ENCODE measurements at places on chromosomes 3 and 15.

DNA sequence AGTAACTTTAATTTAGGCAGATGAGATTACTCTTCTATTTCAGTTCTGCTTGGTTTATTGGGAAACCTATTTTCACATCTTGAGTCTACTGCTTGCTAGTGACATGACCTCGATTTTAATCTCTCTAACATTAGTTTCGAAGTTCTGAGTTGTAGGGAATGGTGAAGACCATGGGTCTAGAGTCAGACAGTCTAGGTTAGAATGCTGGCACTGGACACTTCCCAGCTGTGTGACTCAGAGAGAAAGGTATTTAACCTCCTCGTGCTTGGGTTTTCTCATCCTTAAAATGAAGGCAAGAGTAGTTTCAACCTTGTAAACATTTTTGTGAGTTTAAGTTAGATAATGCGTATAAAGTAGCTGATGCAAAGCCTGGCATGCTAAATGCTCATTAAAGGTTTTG lies 422.1 kb downstream of the GRM7 start:
- no peak for DNase-seq

- DNase-seq, result no peak
Measured at GRCh38 chr3:42014921-42015533, 53.1 kb upstream of the ULK4 start.

DNA sequence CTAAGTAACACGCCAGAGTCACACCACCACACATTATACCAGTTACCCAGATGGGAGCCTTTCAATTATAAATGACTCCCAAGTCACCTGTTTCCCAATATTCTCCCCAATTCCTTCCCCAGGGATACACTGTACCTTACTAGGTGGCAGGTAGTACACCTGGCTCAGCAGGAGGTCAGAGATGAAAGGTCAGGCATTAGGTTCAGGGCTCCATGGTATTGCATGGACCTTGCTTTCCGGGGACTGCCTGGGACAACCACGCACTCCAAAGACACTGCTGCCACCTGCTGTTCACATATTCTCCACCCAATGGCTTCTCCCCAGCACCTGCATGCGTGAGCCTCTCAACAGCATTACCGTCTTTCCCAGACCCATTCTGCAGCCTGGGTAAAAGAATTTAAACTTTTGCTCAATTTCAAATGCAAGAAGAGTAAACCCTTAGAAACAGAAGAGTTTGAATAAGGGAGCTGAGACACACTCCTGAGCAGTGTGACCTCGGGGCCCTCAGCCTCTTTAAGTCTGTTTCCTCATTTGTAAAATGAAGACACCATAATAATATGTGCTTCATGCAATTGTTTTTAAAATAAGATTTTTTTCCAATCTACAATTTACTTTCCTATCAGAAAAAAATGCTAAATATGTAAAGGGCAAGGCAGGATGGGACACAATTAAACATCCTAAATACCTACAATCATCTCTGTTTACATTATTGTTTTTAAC lies 28.0 kb upstream of the LACTB start:
- no peak for DNase-seq

DNA sequence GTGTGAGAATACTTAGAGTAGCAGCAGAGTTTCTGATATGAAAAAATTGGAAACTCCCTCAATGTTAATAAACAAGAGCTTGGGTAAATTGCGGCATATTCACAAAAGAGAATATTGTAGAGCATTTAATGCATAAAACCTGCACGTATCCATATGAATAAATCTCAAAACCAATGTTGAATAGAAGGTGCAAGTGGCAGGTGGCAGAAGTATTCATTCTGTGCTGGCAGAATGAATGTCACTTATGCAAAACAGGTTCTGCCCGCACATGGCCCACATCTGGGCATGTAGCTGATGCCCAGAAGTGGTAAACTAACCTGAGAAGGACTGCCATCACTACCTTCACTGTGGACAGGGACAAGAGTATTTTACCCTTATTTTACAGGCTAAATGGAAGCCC lies 14.1 kb upstream of the PRSS50 start:
- no peak for DNase-seq

DNA sequence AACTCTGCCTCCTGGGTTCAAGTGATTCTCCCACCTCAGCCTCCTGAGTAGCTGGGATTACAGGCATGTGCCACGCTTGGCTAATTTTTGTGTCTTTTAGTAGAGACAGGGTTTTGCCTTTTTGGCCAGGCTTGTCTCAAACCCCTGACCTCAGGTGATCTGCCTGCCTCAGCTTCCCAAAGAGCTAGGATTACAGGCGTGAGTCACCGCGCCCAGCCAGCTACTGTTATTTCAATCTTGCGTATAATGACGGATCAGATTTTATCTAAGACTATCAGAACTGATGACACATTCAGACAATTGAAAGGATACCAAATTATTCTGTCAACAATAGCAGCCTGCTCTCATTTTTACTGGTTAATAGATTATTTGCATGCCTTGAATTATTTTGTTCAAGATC lies 612.2 kb downstream of the ZIC1 start:
- DNase-seq, result no peak

DNA sequence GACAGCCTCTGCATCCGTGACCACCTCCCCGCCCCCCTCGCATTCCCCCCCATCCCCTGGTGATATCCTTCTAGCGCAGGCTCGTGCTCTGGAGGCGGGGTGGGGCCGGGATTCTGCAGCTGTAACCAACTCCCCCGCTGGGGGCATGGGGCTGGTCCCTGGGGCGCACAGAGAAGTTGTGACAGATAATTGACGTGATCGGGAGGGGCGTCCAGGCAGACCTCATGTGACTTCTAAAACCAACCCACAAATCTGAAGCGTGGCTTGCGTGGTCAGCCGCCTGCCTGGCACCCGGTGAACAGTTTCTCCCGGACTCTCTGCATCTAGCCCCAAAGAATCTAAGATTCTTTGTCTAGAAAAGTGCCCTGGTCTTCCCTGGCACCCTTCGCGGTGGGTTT lies 100.6 kb upstream of the IGF1R start:
- DNase-seq, result no peak

DNA sequence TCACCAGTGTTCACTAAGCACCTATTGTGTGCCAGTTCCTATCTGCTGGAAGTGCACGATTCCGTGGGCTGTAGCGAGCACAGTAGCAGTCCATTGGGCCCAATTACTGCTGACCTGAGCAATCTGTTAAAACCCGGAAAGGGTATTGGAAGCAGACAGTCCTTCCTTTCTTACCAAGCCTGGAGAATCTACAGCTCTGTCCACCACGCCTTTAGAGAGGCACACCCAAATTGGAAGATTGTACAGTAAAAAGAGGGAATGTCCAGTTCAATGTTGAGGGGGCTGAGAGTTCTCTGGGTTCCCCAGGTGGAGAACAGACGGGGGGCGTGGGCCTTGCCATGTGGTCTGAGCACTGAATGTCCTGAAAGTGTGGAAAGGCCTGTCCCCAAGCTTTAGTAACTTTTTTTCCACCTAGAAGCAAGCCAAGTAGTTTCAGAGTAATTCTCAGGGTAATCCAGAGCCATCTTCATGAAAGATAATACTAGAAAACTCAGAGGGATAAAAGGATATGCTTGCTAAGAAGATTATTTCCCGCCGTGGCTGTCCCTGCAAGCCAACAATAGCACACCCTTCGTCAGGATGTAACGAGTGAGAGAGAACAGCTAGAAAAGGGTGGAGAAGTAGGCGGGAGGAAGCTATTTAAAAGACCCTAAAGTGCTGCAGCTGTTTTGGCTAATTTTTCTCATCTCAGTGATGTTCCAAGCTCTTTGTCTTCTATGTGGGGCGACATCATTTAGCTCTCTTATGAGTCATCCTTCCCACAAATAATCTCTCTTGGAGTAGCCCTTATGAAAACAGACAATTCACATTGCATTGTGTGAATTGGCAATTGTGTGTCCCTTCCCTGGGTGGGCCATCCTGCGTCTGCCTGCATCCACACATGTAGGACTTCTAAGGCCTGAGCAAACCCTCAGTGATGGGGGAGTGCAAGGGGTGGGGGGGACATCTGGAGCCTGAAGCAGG lies 181.0 kb downstream of the ATG7 start:
- peak; percentile 81 for DNase-seq

GRCh38 chr3:34920806-34921205 lies 718.5 kb upstream of the ARPP21 start:
- DNase-seq, result no peak

GRCh38 chr3:66106788-66107187 lies 68.1 kb upstream of the MAGI1 start:
- no peak for DNase-seq
